Muscle of leg (tissue), 16 donors: ENCODE measurements at places on chromosomes 2 and 18.
A peak's percentile ranks its signal among the peaks of the same experiment; 100 is the strongest.

- DNase-seq: peak; percentile 53
These were observed 79.6 kb upstream of the CTLA4 start for GRCh38 chr2:203787979-203788378.

DNA sequence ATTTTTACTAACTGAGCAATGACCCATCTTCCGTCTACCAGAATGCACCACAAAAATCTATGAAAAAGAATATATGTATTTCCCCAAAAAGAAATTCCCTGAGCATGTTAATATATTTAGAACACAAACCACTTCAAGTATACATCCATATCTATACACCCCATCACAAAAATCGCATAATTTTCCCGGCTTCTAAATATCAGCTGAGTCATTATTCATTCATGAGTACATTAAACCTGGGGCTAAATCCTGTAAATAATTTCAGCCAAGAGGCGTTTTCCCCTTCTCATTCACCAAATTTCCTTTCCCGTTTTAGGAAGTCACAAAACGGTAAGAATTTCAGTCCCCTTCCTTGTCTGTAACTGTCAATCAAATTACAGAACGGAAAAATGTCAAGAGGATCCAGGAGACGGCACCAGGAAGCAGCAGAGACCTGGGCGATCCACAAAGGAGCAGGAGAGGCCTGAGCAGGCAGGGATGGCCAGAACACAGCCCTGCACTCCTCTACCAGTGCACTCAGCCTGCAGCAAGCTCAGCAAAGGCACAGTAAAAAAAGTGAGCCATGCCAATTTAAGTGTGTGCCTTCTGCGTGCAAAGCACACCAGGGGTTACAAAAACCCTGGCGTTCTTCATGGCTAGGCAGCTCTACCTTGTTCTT lies 300.7 kb downstream of the TCF4 start:
- DNase-seq: no peak

- no peak for DNase-seq
These were observed 9.0 kb upstream of the ONECUT2 start for GRCh38 chr18:57426187-57426586.

DNA sequence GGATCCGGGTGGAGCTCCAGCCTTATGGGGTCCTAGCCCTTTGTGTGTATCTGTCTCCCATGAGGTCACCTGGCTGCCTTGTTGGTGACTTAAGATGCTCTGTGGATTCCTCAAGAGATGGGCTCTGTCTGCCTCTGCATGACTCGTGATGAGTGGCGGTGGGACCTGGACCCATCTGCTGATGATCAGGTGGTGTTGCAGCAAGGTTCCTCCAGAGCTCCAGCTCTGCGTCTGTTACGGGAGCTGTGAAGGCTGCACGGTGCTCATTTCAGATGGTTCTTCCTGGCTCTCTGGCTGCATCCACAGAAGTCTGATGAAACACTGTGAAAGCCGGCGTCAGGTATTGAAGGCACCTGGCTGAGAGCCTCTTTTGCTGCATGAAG lies 2.4 kb downstream of the AGAP1 start:
- no peak for DNase-seq

DNA sequence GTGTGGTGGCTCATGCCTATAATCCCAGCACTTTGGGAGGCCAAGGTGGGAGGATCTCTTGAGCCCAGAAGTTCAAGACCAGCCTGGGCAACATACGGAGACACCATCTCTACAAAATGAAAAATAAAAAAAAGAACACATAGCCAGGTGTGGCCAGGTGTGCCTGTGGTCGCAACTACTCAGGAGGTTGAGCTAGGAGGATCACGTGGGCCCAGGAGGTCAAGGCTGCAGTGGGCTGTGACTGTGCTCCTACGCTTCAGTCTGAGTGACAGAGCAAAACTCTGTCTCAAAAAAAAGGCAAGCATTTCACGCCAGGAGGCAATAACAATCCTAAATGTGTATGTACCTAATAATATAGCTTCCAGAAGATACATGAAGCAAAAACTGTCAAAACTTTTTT lies 27.8 kb downstream of the USP40 start:
- DNase-seq: no peak

DNA sequence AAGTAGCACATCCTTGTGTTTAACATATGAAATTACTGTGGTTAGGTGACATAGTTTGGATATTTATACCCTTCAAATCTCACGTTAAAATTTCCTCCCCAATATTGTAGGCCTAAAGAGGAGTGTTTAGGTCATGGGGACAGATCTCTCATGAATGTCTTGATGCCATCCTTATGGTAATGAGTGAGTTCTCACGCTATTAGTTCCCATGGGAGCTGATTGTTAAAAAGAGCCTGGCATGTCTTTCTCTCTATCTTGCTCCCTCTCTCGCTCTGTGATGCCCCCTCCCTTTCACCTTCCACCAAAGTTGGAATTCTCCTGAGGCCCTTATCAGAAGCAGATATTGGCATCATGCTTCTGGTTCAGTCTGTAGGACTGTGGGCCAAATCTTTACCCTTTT lies 660.1 kb downstream of the ADCYAP1 start:
- DNase-seq: no peak

- no peak for DNase-seq
These were observed 16.4 kb upstream of the GPR55 start for GRCh38 chr2:230941202-230942180.

DNA sequence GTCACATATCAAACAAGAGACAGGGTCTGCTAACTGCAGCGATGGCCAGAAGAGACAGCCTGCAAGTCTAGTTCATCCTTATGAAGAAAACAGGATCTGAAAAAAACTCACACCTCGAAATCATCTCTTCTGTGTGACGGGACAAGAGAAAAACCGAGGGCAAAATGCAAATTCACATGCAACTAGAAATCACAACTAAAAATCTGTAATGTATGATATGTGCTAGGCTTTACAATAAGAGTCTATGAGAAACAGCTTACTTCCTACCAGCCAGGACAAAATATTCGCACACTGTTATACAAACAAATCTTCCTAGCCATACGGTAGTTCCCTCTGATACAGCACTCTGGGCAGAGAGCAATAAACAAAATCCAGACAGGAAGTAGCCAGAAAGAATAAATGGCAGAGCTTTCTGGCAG lies 48.8 kb downstream of the ANKRD44 start:
- peak; percentile 37 for DNase-seq

DNA sequence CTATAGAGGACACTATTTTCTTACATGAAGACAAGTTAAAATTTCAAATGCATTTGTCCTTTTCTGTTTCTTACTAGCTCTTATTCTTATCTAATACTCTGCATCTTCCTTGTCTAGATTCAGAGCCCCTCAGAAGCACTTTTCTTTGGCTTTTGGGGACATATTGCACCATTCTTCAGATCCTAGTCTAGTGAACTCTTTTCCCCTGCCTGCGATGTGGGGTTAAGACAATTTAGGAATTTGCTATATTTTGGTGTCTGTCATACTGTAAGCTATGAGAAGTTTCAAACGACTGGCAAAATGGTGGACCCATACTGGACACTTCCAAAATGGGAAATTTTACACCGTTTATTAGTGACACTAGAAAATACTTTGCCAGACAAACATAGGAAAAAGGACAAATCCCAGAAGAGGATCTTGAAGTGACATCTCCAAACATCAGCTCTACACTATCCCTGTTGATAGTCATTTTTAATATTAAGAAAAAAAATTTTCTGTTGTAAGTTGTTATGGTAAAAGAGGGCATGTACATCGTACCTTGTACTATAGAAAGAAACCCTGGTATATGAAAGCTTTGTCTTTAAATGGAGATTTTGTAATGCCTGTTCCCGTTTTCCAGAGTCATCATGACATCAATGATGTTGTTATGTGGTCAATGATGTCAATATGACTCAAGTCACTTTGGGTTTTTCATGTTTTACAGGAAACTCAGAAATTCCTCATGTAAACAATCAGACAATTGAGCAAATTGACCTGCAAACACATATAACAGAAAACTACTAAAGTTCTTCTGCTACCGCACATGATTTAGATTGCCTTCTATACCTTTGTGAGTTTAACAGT lies 4.4 kb upstream of the KYNU start:
- DNase-seq: no peak

DNA sequence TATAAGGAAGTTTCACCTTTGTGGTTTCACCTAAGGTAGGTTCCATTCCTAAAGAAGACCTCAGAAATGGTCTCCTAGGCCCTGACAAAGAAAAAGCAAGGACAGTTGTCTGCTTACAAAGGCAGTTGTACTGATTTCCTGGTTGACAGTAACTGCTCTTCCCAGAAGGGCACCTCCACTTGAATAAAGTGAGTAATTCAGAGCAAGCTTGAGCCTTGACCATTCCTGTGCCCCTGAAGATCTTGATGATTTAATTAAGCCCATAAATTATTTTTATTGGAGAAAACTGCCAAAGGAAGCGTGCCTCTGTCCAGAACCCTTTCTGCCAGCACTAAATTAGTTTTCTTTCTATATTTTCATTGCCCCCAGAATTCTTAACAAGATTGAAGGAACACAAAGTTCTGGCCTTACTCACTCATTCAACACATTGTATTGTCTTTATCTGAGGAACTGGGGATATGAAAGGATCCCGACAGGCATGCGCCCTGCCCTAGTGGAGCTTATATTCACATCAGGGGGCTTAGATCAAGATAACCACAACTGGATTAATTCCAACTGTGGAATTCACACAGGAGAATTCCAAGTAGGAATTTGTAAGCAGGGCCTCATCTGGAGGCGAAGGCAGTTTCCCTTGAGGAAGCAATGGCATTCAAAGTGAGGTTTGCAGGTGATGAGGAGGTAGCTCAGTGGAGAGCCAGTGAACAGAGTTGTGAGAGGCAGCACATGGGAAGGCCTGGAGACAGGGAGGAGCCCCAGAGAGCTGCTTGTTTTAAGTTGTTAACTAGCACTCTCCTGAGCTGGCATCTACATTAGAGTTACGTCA lies 21.2 kb downstream of the PTRHD1 start:
- DNase-seq: no peak

- DNase-seq: peak; percentile 83
These were observed 917 bp upstream of the PRKAG3 start for GRCh38 chr2:218832520-218832919.

DNA sequence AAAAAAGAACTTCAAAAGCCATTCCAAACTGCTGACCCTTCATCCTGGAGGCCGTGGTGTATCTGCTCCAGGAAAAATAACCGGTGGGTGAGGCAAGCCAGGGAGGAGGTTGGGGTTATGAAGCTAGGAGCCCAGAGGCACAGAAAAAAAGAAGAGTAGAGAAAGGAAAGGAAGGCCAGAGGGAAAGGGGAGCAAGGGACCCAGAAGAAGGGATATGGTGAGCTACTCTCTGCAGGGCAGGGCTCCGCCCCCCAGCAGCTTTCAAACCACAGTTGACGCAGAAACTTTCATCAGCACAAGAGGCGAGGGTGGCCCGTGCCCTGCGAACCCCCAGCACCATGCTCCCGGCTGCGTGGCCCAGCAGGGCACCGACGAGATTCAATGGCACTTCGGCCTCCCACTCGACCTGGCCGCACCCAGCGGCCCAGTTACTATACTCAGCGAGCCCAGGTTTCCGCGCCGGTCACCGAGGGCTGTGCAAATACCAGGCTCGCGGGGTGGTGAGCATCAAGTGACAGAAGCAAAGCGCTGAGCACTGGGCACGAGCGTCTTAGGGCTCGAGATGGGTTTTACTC lies 665 bp downstream of the MCM6 start:
- DNase-seq: no peak

- peak; percentile 58 for DNase-seq
These were observed 131.5 kb downstream of the MAIP1 start for GRCh38 chr2:200086911-200087310.

- no peak for DNase-seq
These were observed 65.3 kb downstream of the KCNF1 start for GRCh38 chr2:10977003-10977402.

DNA sequence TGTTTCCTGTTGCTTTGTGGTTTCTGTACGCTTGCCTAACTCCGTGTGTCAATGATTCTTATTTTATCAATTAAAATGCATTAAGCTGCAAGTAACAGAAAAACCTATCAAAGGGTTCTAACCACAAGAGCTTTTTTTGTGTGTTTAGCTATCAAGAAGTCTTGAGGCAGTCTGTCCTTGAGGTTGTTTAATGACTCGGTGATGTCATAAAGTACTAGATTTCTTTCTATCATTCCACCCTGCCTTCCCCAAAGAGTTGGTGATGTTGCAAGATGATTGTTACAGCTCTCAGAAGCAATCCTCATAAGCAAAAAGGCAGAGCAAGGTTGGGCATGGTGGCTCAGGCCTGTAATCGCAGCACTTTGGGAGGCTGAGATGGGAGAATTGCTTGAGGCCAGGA lies 51.9 kb upstream of the SPTBN1 start:
- no peak for DNase-seq
